Non-pigmented ciliary epithelial cell (primary cell): ENCODE measurements at places on chromosomes 12 and 14.

DNA sequence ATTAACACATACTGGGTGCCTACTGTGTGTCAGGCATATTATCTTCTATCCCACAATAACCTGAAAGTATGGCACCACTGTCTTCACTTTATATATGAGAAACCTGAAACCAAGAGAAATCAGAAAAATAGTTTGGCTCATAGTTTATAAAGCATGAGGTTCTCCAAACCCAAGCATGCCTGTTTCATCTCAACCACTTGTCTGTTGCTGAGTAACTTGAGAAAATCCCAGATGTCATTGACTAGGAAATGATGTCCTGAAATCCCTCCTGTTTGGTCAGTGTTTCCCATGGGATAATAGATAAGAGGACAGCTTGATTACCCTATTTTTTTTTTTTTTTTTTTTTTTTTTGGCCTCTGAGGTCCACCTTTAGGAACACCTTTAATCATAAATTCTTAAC, 2.6 kb upstream of the IFNG-AS1 start:
- DNase-seq = no peak

GRCh38 chr12:101799774-101800173, 31.0 kb downstream of the GNPTAB start:
- DNase-seq = no peak

DNA sequence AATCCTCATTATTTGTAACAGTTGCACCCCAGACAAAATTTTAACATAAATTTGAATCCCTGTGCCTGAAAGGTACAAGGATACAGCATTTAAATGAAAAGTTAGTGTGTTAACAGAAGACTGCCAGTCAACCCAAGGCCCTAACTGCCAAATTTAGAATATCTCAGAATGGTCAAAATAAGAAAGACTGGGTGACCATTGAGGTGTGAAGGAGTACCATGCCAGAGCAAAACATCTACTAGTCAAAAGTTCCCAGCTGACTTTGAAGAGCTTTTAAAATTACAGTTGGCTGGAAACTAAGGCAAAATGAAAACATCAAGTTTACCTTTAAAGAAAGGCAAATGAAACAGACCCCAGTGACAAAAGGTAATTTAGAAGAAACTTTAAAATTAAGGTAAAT, 18.4 kb downstream of the SAV1 start:
- no peak for DNase-seq

- no peak for DNase-seq
Observed at GRCh38 chr12:96513681-96514080, 24.3 kb downstream of the CFAP54 start.

DNA sequence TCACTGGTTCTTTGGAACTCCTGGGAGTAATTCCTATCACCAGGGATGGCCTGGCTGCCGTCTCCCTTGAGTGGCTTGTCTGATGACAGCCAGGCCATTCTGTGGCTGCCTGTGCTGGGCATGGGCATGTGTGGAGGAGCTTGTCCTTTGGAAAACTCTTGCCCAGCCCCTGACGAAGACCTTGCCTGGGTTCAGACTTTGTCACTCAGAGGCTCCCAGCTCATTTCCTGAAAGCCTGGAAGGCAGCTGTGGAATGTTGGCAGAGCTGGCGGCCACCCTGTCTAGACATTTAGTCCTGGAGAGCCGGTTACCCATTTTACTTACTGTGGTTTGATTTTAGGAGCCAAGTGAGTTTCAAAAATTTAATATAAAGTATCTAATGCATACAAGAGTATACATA, 34.0 kb downstream of the TUNAR start:
- DNase-seq = no peak

DNA sequence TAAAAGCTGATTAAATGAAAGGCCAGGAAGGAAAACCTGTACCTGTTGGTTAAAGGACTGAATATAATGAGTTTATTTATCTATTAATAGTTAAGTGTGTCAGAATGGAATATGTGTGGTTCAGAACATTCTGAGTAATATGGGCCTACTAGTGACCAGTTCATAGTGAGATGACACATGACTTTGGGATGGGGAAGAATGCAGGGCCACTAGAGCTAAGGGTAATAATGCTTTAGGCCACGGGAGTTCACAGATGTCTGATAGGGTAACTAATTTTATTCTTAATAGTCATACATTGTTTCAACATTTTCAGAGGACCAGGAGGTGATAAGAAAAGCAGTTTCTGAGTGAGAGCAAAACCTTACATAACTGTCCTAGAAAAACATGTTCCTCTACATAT, 247.8 kb upstream of the OR4E1 start:
- DNase-seq = no peak

- no peak for DNase-seq
Observed at GRCh38 chr12:131142891-131143657, 189.4 kb downstream of the ADGRD1 start.

GRCh38 chr12:111390910-111391309, 14.8 kb upstream of the SH2B3 start:
- DNase-seq = no peak

DNA sequence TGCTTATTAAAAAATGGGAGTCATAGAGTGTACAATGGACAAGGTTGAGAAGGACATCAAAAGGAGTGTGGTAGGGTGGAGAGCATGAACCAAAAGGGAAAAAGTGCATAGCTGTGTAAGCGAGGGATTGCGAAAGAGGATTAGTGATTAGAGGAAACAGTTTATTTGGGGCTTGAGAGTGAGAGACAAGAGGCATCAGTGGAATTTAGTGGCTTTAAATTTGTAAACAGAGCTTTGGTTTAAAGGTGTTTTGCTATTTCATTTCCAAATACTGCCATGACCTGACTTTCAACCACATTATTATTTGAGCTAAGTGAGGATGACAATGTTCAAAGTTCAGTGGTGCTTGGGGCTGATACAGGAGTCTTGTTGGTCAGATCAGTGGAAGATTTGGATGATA, 53.4 kb downstream of the SLC16A7 start:
- DNase-seq = no peak
